ENCODE measurements at places on chromosomes 3 and 15.

DNA sequence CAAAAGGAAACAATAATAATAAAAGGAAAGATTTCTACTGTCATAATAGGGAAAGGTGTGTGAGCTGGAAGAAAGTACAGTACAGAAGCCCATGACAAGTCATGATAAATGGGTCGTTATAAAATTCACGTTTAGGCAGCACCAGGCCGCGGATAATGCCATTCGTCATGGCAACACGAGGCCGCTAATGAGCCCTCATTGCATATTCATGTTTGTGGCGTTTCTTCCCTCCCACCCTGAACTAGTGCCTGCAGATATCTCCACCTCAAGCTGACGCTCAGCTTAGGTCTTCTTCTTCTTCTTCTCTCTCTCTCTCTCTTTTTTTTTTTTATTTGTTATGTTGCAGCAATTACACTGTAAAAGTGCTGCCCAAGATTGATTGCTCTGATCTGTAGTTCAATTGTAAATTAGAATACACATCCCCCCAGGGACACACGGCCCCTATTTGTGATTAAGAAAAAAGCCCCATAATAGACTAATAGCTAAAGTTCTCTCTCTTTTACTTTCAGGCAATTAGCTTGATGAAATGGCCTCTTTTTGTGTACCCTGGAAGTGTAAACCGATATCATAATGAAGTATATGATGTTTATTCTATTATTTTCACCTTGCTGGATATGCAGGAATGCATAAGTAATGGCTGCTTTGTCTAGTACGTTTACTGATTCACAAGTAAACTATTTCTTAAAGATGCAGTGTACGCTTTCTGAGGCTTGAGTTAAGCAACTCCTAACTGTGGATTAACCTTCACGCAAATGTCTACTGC lies 61.9 kb upstream of the NR2F2 start:
- DNase-seq, result no peak

- DNase-seq, result no peak
These were observed 138.9 kb upstream of the SGO1 start for GRCh38 chr3:20324664-20325478.

DNA sequence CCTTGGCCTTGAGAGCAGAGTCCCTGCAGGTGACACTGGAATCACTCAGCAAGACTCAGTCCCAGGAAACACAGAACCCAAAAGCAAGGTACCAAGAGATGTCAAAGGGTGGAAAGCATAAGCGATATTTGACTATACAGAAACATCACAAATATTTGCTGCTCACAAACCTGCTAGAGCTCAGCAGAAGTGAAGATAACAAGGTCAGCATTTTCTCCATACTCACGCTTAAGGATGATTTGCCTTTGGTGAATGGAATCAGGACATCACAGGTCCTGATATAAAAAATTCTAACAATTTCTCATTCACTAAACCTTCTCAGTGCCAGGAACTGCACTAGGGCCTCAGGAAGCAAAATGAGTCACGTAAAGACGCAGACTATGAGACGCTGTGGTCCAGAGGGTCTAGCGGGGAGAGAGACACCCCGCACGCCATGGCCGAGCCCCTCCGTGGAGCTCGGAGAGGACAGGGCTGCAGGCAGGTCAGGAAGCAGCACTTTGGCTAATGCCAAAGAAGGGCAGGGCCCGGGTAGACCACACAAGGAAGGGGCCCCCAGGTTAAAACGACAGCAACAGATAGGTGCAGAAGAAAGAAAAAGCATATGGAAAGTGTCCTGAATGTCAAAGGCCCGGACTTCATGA lies 10.7 kb downstream of the PCSK6 start:
- no peak for DNase-seq

DNA sequence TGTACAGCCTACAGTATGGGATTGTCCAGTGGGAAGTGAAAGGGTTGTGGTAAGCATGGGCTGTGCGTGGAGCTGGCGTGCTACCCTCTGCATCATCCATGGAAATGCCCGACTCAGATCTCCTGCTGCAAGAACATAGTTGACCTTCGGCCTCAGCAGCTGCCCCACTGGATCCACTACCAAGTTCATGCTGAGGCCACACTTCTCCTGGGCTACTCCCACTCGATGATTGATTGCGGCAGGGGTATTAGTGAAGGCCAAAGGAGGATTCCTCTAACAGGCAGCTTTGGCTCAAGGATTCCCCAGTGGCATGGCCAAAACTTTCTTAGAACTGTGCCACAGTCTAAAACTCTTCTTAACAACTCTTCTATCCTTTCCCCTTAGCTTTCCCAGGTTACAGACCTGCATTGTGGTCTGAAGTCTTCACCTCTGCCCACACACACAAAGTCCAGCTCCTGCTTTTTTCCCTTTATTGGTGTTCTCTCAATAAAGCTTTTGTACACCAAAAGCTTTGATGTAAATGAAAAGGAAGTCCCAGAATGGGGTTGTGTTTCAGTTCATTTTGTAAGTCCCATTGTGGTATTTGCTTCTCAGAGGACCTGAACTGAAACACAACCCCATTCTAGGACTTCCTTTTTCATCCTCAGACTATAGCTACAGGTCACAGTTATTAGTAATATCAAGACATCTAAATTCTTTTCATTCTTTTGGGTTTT lies 4.9 kb upstream of the TBC1D5 start:
- DNase-seq, result no peak

DNA sequence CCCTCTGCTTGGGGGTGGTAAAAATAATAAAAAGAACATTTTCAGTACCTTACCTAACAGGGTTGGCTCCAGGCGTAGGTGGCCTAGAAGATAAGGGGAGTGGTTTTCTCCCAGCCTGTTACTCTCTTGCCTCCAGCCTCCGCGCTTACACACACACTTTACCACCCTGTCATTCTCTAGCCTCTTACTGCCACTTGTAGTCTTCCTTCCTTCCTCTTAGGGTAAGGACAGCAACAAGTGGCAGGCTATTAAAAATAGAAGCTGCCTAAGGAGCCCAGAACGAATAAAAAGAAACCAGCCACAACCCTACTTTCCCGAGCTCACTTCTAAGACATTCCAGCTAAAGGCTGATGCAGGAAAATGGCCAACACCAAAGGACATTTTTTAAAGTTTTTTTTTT lies 9.6 kb upstream of the LIPH start:
- DNase-seq, result no peak

DNA sequence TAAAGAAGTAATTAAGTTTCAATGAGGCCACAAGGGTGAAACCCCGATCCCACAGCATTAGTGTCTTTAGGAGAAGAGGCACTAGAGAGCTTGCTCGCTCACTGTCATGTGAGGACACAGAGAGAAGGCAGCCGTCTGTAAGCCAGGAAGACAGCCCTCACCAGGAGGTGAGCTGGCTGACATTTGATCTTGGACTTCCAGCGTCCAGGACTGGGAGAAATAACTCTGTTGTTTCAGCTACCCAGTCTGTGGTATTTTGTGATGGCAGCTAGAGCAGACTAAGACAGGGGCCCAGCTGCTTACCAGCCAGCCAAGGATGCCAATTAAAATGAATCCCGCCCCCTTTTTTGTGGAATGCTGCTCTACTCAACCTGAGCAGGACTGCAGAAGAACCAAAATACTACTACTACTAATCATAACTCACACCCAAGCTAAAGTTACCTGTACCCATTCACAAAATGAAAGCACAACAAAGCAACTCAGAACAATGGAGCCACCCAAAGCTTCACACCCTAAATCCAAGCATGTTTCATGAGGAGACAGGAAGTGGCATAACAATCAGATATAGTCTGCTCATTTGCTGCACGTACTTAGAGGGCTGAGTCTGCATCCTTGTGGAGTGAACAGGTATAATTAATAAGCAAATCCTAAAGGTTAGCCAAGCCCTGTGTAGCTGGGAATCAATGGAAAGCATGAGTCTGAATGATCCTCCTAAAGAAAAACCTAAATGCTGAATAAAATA lies 35.6 kb upstream of the RHCG start:
- no peak for DNase-seq

DNA sequence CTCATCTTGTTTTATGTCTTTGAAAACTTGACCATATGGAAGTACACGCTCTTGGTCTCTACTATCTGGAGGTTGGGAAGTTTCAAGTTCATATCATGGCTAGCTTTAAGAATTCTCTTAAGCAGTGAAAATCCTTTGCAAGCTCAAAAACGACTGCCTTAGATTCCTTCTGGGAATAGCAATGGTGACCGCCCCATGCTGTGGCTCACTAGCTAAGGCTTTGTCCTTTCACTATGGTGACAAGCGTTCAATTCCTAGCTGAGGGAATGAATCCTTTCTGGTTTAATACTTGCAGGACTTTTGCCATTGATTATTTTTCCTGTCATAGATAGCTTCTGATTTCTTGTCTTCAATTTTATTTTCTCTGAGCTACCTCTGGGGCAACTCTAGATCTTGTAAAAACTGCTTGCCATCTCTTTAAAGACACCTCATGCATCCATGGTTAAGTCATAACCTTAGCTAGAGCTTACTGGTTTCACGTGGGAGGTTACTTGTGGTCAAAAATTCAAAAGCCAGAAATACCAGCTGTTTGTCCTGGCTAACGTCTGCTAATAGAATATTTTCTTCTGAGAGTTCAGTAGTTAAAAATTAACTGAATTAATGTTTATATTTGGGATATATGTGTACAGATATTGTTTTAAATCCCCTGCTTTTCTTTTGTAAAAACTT lies 673.4 kb upstream of the CBLB start:
- DNase-seq, result no peak
